ENCODE measurements at places on chromosomes 11 and 22. TPM values are rescaled to one million over a fixed set of nuclear protein-coding genes. Genes with fewer than 3 reads are reported as not detected.

ACR gene
- total RNA-seq: not detected

DNA sequence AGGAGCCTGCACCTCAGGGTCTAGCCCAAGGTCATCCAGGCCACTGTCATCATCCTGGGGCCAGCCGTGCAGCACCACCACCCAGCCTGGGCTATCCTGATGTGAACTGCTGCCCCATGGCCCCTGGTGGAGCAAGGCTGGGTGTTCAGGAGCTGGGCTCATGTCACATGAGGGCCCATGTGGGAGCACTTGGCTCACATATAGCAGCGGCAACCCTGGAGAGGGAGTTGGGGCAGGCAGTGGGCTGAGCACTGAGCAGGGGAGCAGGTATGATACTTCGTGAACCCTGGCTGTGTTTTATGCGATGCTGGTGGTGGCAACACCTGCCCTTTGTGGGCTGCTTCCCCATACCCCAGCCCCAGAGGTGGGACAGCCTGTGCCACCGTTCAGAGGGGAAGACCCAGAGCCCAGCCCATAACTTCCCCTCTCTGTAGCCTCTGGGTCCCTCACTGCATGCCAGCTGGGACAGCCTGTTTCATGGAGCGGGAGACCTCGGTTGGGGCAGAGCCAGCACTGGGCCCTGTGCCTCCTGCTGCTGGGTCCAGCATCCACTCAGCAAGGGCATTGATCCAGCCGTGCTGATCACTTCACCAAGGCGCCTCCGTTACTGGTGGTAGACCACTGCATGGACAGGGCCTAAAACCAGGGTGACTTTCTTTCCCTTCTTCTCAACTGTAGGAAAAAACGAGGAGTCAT is 62.5 kb upstream of the SUSD2 start:
- no peak overlapping the region for H3K27ac ChIP-seq
- peaks cover 13% of the 10 kb centered on the region for H3K36me3 ChIP-seq
- no peak overlapping the region for H3K4me3 ChIP-seq
- H3K27me3 ChIP-seq: no peaks in the 10 kb centered on the region
- no peak for DNase-seq
- no peaks in the 10 kb centered on the region for H3K4me1 ChIP-seq

GRCh38 chr11:18100926-18101656 is 4.8 kb downstream of the SAAL1 start:
- no peak for DNase-seq
- peaks cover 29% of the 10 kb centered on the region for H3K36me3 ChIP-seq
- H3K27ac ChIP-seq: no peak overlapping the region
- H3K27me3 ChIP-seq: no peaks in the 10 kb centered on the region
- H3K4me3 ChIP-seq: no peak overlapping the region

DNA sequence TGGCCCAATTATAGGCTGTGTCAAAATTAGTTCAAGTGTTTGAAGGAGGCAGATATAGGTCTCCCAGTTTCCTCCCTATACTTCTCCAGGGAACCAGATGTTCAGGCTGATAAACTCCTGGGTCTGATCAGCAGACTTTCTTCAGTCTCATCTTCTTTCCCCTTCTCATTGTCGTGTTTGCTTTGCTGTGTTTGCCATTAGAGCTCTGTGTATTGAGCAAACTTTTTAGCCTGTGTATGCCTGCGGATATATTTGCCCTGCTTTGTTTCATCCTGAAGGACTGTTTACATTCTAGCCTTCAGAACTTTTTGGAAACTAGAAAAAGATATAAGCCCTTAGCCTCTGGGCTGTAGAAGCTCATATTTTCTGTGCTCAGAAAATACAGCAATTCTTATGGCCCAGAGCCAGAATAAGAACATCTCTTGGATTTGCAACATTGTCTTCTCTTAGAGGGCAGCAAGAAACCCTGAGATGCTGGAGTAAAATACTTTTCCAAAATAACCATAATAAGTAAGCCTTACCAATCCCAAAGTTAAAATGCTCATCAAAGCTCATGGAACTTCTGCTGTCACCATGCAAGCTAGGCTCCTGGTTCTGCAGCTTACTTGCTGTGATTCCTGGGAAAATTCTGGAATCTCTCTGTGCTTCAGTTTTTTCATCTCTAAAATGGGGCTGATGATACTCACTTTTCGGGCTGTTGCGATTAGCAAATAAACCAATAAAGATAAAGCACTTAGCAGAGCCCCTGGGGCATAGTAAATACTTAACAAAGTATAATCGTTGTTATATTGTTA is 34.1 kb upstream of the ME3 start:
- H3K27me3 ChIP-seq: peaks cover 2% of the 10 kb centered on the region
- DNase-seq: no peak
- no peaks in the 10 kb centered on the region for H3K36me3 ChIP-seq
- H3K27ac ChIP-seq: no peak overlapping the region
- H3K4me3 ChIP-seq: no peak overlapping the region

DNA sequence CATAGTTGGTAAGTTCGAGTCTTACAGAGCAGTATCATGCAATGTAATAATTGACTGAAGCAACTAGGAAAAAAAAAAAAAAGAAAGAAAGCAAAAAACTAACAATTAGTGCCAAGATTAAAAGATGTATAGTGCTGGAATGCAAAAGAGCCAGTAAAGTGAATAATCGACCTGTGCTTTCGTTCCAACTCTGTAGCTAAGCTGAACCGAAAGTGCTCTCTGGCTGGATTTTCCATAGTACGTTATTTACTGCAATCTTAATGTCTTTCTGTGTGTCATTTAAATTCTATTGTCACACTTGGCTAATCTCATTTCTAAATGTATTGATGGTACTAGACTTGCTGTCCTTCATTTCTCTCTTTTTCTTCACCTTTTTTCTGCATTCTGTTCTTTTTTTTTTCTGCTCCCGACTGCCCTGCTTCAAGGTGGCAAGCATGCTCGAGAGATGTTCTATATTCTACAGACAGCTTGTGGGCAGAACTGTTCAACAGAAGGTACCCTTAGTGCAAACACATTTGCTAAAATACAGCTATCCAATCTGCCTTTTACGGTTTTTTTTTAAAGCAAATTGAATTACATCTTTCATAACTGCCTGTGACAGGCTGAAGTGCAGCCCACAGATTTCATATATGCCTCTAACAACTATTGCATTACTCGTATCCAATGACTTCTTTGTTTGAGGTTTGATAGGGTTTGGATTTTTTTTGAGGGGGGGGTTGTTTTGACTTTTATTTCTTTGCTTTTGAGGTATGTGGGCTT is 204.2 kb upstream of the MTNR1B start:
- H3K4me1 ChIP-seq: peaks cover 6% of the 10 kb centered on the region
- H3K27ac ChIP-seq: no peak overlapping the region
- no peak for DNase-seq
- H3K36me3 ChIP-seq: no peaks in the 10 kb centered on the region

DNA sequence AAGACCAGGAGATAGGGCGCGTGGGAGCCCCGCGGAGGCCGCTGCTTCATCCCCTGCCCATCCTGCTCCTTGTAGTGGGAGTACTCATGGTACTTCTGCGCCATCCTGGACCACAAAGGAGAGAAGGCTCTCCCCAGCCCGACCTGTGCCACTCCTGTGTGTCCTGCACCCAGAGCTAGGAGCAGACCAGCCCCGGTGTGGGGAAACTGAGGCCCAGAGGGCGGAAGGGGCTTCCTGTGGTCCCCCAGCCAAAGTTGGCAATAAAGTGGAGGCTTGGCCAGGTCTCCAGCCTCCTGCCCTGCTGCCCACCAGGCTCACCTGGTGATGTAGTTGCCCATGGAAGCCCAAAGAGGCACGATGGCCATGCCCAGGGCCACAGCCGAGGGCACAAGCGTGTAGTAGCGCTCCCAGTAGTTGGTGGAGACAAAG is 4.7 kb downstream of the UNC93B1 start:
- H3K36me3 ChIP-seq: peaks cover 16% of the 10 kb centered on the region
- H3K4me1 ChIP-seq: peaks cover 41% of the 10 kb centered on the region
- H3K27ac ChIP-seq: no peak overlapping the region
- no peaks in the 10 kb centered on the region for H3K27me3 ChIP-seq
- DNase-seq: no peak

DNA sequence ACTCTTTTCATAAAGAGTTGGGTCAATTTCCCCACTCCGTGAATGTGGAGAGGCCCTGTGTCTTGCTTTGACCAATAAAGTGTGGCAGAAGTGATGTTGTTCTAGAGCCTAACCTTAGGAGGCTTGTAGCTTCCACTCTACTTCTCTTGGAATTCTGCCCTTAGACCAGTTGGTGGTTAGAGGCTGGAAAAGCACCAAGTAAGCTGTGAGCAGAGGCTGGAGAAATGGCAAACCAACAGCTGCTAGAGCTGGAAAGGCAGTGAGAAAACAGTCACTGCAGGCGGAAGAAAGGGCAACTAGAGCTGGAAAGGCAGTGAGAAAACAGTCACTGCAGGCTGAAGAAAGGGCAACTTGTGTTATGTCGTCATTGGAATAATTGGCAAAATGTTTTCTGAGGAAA is 29.8 kb upstream of the MSANTD2 start:
- H3K4me3 ChIP-seq: no peak overlapping the region
- H3K27me3 ChIP-seq: peaks cover 26% of the 10 kb centered on the region
- DNase-seq: no peak
- H3K4me1 ChIP-seq: no peaks in the 10 kb centered on the region
- no peak overlapping the region for H3K27ac ChIP-seq

DNA sequence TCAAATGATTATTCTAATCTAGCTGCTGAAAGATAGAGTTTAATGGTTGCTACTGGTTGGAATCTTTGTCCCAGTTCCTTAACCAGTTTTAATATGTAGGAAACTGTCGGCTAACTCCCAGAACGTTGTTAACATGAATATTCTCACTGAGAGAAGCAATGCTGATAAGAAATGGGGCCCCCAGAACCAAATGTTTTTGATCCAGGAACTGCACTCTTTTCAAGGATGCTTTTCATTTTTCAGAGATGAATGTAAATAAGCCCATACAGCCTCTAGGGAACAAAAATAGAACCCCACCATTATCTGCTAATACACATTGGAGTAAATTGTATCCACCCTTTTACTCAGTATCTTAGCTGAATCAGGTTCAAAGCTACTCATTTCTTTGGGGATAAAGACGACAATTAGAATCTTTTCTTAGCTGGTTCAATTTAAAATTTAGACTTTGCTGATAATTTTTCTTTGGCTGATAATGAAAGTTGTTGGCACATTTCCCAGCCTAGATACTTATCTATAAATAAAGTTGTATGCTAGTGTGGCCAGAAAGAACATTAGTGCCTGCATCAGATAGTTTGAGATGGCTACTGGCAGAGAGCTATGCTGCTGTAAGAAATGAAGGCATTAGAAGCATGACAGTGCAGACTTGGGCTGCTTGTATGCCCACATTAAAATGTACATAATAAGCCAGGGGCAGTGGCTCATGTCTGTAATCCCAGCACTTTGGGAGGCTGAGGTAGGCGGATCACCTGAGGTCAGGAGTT is 323.3 kb upstream of the PDGFD start:
- no peak overlapping the region for H3K27ac ChIP-seq
- H3K36me3 ChIP-seq: no peaks in the 10 kb centered on the region
- H3K27me3 ChIP-seq: no peaks in the 10 kb centered on the region
- no peak overlapping the region for H3K4me3 ChIP-seq

GRCh38 chr11:12439615-12440014 is 62.2 kb downstream of the PARVA start:
- no peak for DNase-seq
- H3K4me1 ChIP-seq: no peaks in the 10 kb centered on the region
- H3K27ac ChIP-seq: no peak overlapping the region
- H3K27me3 ChIP-seq: peaks cover 6% of the 10 kb centered on the region
- no peaks in the 10 kb centered on the region for H3K36me3 ChIP-seq

DNA sequence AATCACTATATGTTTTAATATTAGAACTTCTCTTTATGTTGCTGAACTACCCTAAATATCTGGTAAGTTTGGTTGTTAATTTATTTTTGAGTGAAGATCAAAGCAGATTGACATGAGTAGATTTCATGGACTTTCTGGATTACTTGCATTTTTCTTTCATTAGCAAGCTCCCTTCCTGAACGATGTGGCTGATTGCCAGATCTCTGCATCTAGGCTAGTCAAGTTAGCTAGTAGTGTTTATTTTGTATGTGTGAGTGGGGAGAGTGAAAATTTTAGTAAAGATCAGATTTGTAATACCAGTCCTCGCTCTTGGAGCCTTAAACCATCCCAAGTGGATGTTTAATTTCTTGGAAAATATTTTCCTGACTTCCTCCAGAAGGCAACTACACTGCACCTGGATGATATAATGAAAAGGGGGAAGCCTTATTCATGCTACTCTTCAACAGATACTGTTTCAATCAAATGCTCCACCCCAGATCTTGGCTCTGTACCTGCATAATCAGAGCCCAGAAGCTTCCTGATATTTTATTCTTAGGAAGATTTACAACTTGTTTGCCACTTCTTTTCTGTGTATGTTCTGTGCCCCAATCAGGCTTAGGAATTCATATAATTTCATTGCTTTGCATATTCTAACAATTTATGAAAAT is 143.2 kb upstream of the GRIA4 start:
- no peak overlapping the region for H3K27ac ChIP-seq
- H3K4me1 ChIP-seq: no peaks in the 10 kb centered on the region
- no peak for DNase-seq

DNA sequence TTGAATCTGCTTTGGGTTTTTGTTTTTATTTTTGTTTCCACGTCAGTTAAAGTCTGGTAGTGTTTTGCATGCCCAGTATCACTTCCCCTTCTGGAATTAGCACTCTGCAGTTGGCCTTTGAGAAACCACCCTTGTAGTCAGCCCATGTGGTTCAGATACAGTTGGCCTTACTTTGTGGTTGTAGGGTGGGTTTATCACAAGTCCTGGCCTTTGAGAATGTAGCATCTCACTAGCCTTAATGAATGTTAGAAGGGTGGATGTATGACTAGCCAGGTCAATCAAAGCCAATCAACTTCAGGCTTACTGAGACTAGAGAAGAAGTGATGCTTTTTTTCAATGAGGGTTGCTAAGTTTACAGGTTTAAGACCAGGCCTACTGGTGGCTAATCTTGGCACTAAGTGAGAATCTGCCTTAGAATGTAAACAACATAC is 19.8 kb downstream of the ARL14EP start:
- no peak overlapping the region for H3K4me3 ChIP-seq
- H3K36me3 ChIP-seq: peaks cover 19% of the 10 kb centered on the region
- no peak overlapping the region for H3K27ac ChIP-seq
- H3K4me1 ChIP-seq: no peaks in the 10 kb centered on the region
- H3K27me3 ChIP-seq: no peaks in the 10 kb centered on the region

- H3K36me3 ChIP-seq: no peaks in the 10 kb centered on the region
- H3K27ac ChIP-seq: no peak overlapping the region
- no peaks in the 10 kb centered on the region for H3K4me1 ChIP-seq
- DNase-seq: no peak
- H3K27me3 ChIP-seq: no peaks in the 10 kb centered on the region
These were observed 79.4 kb upstream of the NARS2 start for GRCh38 chr11:78654071-78654470.

- DNase-seq: no peak
- H3K27ac ChIP-seq: no peak overlapping the region
- no peak overlapping the region for H3K4me3 ChIP-seq
These were observed 125.5 kb upstream of the NECTIN1 start for GRCh38 chr11:119854521-119854920.
